ENCODE measurements at places on chromosomes 5 and 9. TPM values are rescaled to one million over a fixed set of nuclear protein-coding genes. Genes with fewer than 3 reads are reported as not detected.

DNA sequence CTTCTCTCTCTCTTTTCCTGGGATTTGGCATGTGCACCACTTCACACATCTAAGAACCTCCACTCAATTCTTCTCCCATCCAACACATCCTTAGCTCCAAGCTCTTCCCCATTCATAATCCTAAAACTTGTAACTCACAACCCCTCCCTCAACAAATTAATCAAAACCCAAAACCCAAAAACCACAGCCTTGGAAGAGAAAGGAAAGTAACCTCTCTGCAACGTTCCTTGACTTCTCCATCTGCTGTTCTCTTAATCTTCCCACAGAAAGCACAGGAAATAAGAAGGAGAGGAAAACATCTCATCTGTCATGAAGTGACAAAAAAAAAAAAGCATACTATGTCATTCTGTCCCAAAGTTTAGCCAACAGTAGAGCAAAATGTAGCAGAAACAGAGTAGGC lies 66.2 kb downstream of the DRD1 start:
- H3K4me1 ChIP-seq, result peaks cover 2% of the 10 kb centered on the region
- H3K27ac ChIP-seq, result no peak overlapping the region
- H3K27me3 ChIP-seq, result no peaks in the 10 kb centered on the region
- H3K4me3 ChIP-seq, result no peak overlapping the region
- H3K36me3 ChIP-seq, result no peaks in the 10 kb centered on the region

DNA sequence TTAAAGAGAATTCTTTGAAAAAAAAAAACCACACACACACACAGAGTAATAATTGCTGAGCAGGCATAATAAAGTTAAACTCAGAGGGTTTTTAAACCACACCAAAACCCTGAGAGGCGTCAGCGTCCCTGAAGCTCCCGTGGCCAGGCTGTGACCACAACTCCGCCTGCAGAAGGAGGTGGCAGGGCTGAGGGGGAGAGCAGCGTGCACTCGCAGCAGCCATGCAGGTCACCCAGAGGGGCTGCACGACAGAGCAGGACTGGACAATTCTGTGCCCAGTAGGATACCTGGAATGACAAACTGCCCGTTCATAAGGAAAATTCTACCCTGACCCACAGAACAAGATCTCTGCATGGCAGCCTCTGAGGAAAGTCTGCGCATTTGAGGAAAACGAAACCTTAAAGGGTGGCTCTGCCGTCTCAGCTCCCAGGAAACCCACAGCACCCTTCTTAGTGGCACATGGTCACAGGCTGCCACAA lies 44.0 kb downstream of the ROR2 start:
- H3K36me3 ChIP-seq, result no peaks in the 10 kb centered on the region
- H3K4me3 ChIP-seq, result no peak overlapping the region
- H3K27me3 ChIP-seq, result no peaks in the 10 kb centered on the region
- H3K4me1 ChIP-seq, result peaks cover 3% of the 10 kb centered on the region
- H3K27ac ChIP-seq, result no peak overlapping the region

The UBTD2 gene
- total RNA-seq, result 24.9 TPM

- no peaks in the 10 kb centered on the region for H3K36me3 ChIP-seq
- DNase-seq, result no peak
- no peak overlapping the region for H3K27ac ChIP-seq
- H3K27me3 ChIP-seq, result no peaks in the 10 kb centered on the region
- H3K4me3 ChIP-seq, result no peak overlapping the region
Measured at GRCh38 chr9:127698386-127698785, 8.4 kb upstream of the CFAP157 start.

The SOX30 gene
- under 0.01 TPM for total RNA-seq

DNA sequence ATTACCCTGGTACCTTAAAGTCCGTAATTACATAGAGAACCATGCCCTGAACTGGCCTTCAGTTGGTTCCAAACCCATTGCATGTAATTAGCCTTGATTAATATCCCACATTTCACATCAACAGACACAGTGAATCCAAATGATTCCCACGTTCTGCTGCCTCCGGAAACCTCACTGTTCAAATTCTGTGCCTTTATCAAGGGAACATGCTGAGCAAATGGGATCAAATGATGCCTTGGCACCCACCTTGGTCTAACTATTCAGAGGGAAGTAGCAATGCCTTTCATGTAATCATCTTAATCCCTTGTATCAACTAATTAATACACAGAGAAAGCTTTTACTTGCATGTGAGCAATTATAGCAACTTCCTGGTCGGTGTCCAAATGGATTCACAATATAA lies 100.6 kb downstream of the EFNA5 start:
- H3K4me1 ChIP-seq, result peaks cover 2% of the 10 kb centered on the region
- no peak overlapping the region for H3K27ac ChIP-seq

The SLC6A7 gene
- not detected for total RNA-seq

GRCh38 chr9:7375013-7375511 lies 424.5 kb downstream of the DMAC1 start:
- H3K4me3 ChIP-seq, result no peak overlapping the region
- H3K4me1 ChIP-seq, result no peaks in the 10 kb centered on the region
- H3K36me3 ChIP-seq, result no peaks in the 10 kb centered on the region
- H3K27ac ChIP-seq, result no peak overlapping the region
- H3K27me3 ChIP-seq, result no peaks in the 10 kb centered on the region

GRCh38 chr5:159178978-159179377 lies 30.4 kb downstream of the RNF145 start:
- peak overlapping the region; percentile 84 for H3K27ac ChIP-seq
- no peaks in the 10 kb centered on the region for H3K27me3 ChIP-seq
- DNase-seq, result peak; percentile 99
- peaks cover 2% of the 10 kb centered on the region for H3K36me3 ChIP-seq

- no peak overlapping the region for H3K27ac ChIP-seq
- H3K36me3 ChIP-seq, result no peaks in the 10 kb centered on the region
- H3K4me3 ChIP-seq, result no peak overlapping the region
Measured at GRCh38 chr5:91875196-91875779, 492.2 kb upstream of the ARRDC3 start.

DNA sequence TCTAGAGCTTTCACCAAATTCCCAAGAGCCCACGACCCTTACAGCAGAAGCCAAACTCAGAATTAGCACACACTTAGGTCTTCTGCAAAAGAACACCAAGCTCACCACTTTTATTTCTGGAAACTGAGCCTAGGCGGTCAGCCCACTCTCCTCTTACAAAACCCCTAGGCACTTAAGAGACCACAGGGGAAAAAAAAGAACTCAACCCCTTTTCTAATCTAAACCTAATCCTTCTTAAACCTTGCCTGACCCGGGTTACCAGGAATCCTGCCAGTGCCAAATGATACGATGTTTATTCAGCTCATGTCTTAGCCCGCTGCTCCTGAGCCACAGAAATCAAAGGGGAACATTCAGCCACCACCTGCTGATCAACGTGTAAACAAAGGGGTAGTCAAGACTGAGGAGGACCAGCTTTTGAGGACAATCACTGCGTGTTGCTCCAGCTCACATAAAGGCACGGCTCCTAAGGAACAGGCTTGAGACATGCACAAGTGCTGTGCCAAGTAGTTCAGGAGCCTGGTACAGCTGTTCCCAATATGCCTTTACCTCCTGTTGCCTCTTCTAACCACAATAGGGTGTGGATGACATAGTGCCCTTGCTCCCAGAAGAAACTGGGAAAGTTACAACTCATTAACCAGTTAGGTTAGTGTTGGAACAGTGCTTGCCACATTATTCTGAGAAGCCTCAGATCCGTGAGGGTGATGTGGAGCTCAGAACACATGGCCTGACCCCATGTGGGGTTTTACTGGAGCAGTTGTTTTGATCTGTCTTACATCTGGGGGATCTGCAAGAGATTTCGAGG lies 49.3 kb downstream of the ZFAND5 start:
- DNase-seq, result peak; percentile 64
- no peak overlapping the region for H3K27ac ChIP-seq
- H3K4me3 ChIP-seq, result no peak overlapping the region
- no peaks in the 10 kb centered on the region for H3K36me3 ChIP-seq
- H3K27me3 ChIP-seq, result no peaks in the 10 kb centered on the region
- H3K4me1 ChIP-seq, result peaks cover 17% of the 10 kb centered on the region

The SH3RF2 gene
- 1.2 TPM for total RNA-seq

DNA sequence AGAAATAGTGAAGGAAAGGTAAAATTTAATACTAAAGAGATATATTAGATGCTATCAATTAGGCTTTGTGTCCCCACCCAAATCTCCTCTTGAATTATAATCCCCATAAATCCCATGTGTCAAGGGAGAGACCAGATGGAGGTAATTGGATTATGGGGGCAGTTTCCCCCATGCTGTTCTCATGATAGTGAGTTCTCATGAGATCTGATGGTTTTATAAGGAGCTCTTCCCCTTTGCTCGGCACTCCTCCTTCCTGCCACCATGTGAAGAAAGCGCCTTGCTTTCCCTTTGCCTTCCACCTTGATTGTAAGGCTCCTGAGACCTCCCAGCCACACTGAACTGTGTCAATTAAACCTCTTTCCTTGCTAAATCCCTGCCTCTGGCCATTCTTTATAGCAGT lies 697.0 kb upstream of the RGMB start:
- no peak overlapping the region for H3K27ac ChIP-seq
- no peaks in the 10 kb centered on the region for H3K36me3 ChIP-seq
- DNase-seq, result no peak
- no peaks in the 10 kb centered on the region for H3K4me1 ChIP-seq
- H3K27me3 ChIP-seq, result no peaks in the 10 kb centered on the region

GRCh38 chr9:137199411-137200121 lies 975 bp downstream of the TPRN start:
- no peak overlapping the region for H3K27ac ChIP-seq
- no peaks in the 10 kb centered on the region for H3K27me3 ChIP-seq
- peak; percentile 30 for DNase-seq
- H3K4me3 ChIP-seq, result peak overlapping the region; percentile 27
- peaks cover 14% of the 10 kb centered on the region for H3K4me1 ChIP-seq

The DCAF12 gene
- total RNA-seq, result 10.8 TPM

The FOXD4L5 gene
- total RNA-seq, result under 0.01 TPM

DNA sequence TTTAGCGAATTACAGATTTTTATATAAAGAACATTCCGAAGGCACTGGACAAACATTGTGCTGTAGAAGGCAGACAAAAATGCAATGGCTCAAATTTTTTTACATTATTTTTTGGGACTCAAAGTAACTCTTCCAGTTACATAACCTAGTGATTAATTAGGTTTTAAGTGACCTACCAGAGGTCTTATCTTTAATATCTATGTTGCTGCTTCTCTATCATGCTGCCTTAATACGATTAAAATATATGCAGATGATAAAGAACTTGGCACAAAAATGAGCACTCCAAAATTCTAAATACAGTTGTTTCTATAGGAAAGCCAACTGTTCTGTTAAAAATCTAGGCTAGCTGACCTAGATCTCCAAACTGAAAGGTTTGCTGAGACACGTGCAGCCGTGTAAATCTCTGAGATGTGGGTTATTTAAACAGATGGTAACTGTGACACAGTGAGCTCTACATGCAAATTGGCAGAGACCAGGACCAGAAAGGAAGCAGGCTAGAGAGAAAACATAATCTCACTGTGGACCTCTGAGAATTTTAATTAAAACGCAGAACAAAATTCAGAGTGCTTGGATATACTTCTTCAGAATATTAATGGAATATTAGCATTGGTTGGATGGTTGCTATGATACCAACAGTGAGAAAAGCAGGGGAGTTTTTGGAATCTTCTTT lies 56.2 kb downstream of the CAMK4 start:
- H3K27ac ChIP-seq, result no peak overlapping the region
- no peaks in the 10 kb centered on the region for H3K4me1 ChIP-seq
- H3K4me3 ChIP-seq, result no peak overlapping the region
- H3K27me3 ChIP-seq, result no peaks in the 10 kb centered on the region

The TNFSF8 gene
- total RNA-seq, result not detected

GRCh38 chr5:34439601-34440000 lies 216.5 kb upstream of the RAI14 start:
- no peak overlapping the region for H3K4me3 ChIP-seq
- no peaks in the 10 kb centered on the region for H3K4me1 ChIP-seq
- H3K27me3 ChIP-seq, result no peaks in the 10 kb centered on the region
- H3K36me3 ChIP-seq, result no peaks in the 10 kb centered on the region

The XPA gene
- total RNA-seq, result 6.4 TPM

The CMYA5 gene
- total RNA-seq, result 4.1 TPM

DNA sequence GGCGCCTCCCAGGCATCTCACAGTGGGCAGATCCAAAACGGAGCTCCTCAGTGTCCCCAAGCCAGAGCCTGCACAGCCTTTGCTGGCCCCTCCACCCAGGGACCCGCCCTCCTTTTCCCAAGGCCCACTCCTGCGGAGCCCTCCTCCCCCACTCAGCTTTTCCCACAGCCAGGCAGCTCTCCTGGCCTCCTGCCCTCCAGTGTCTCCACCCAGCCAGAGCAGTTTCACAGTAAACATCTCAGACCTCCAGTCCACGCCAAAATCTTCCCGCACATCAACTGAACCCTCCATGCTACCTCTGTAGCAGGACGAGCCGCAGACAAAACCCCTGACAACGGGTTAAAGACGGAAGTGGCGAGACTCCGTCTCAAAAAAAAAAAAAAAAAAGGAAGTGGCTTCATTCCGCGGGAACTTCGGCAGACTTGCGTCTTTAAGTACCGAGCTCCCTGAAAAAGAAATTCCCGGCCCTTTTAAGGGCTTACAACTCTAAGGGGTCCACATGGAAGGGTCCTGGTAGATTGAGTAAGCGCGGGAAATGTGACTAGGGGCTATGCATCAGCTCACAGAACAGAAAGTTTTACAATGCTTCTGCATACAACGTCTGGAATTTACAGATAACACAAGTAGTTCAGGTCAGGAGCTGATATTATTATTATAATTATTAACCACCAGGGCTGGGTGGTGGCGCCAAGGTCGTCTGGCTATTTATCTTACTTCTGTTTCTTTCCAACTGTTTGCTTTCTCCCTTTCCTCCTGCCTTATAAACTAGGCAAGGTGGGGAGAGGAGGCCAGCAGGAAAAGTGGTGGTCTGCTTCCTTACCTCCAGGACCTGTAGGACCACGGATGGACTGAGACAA lies 11.4 kb upstream of the GRIN1 start:
- H3K36me3 ChIP-seq, result no peaks in the 10 kb centered on the region
- no peaks in the 10 kb centered on the region for H3K27me3 ChIP-seq
- no peak overlapping the region for H3K4me3 ChIP-seq
- DNase-seq, result no peak
- H3K27ac ChIP-seq, result no peak overlapping the region
- H3K4me1 ChIP-seq, result peaks cover 3% of the 10 kb centered on the region

The SDHA gene
- total RNA-seq, result 150 TPM

DNA sequence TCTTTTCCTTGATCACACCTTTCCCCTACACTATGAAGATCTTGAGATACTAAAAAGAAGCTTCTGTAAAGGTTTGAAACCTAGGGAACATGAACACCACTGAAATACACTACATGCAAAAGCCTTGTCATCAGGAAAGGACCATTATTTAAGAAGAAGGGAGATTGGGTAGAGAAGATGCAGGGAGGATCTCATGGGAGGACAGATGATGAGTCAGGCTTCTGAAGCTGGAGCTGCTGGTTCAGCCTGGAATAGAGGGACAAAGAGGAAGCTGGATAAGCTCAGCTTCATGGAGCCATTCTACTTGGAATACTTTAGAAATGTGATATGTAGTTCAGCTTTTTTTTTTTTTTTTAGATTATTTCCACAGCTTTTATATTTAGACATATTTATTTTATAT lies 169.8 kb downstream of the MAN2A1 start:
- DNase-seq, result no peak
- no peaks in the 10 kb centered on the region for H3K36me3 ChIP-seq
- H3K4me3 ChIP-seq, result no peak overlapping the region
- no peaks in the 10 kb centered on the region for H3K4me1 ChIP-seq
- H3K27ac ChIP-seq, result no peak overlapping the region

GRCh38 chr9:137277329-137278041 lies at the start of gene TOR4A:
Gene TOR4A, plus strand, starts transcription at chr9:137277726. Its CDS starts 964 bp downstream, at chr9:137278690.
- peak within 1 kb of the TSS; percentile 82 for H3K27ac ChIP-seq
- peak within 1 kb of the TSS; percentile 69 for H3K4me3 ChIP-seq
- H3K27me3 ChIP-seq, result no peaks in the 10 kb centered on the region
- peak; percentile 87 for DNase-seq
- H3K4me1 ChIP-seq, result peaks cover 10% of the 10 kb centered on the region
- H3K36me3 ChIP-seq, result peaks cover 23% of the 10 kb centered on the region
